AG10803 (cell line): ENCODE measurements at places on chromosomes 7 and 10.

DNA sequence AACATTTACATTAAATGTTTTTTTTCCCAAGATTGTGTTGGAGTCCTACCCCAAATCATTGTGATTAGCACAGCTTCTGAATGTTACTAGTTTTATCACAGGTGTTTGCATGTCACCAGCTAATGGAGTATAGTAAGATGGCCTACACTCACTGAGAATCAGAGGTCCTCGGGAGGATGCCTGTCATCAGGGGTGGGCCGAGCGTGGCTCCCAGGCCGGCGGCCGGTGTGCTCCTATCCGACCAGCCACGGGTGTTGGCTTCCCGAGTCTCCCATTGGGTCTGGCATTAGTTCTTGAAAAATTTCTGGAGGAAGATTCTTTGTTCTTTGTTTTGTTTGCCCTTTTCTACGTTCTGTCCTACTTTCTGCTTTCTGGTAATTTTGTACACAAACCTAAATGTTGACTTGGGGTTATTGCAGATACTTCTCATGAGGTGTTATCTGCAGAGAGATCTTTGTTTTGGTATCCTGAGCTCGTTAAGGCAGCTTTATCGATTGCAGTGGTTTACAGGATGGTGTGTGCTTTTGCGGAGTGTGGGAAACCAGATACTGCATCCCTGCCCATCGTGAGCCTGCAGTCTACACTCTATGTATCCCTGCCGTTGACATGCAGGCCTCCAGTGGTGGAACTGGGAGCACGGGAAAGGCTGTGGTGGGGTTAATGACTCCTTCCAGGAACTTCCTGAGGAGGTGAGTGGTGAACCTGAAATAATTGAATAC is 67.3 kb upstream of the DNAJB6 start:
- no peak for DNase-seq

- peak; percentile 37 for DNase-seq
Observed at GRCh38 chr7:4682621-4683042, 537 bp downstream of the FOXK1 start.

GRCh38 chr10:4013651-4014121 is 228.7 kb upstream of the KLF6 start:
- no peak for DNase-seq

DNA sequence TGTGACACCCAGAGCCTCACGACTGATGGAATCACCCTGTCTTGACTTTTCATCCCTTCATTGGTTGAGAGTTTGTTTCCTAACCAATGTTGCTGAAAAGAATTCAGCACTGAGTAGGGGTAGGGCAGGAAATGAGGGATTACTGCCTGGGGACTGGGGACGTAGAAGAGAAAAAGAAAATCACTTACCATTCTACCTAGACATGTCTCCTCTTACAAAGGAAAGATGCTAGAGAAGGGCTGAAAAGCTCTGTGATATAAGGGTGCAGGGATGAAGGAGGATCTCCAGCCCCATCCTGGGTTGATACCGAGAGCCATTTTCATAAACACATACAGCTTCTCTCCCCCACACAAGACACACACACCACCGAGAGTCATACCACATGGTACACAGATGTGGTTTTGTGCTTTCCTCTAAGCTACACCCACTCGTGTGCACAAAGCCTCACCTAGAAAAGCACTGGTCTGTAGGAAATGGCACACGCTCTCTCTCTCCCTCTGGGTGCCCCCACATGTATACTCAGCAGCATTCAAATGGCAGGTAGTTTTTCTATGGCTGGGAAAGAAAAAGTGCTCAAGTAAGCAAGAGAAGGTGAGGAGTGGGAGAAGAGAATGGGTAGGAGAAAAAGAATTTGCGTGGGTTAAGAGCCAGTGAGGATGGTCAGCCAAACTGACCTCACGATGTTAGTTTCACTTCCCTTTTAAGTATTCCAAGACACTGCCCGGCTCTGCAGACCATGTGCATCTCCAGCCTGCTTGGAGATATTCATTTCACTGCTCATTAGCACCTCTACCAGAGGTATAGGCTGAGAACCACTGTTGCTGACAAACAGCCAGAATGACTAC is 85.8 kb downstream of the CALD1 start:
- DNase-seq, result peak; percentile 53
